ENCODE measurements at places on chromosomes 16 and 17.

- peak; percentile 73 for DNase-seq
These were observed 11.1 kb downstream of the TSPOAP1 start for GRCh38 chr17:58317421-58318064.

GRCh38 chr17:79837888-79838521 is 1.2 kb downstream of the CBX4 start:
- peak; percentile 52 for DNase-seq

- no peak for DNase-seq
These were observed 7.3 kb upstream of the ALDH3A1 start for GRCh38 chr17:19755392-19755791.

GRCh38 chr17:28746611-28747050 is 2.8 kb downstream of the TRAF4 start:
- no peak for DNase-seq

DNA sequence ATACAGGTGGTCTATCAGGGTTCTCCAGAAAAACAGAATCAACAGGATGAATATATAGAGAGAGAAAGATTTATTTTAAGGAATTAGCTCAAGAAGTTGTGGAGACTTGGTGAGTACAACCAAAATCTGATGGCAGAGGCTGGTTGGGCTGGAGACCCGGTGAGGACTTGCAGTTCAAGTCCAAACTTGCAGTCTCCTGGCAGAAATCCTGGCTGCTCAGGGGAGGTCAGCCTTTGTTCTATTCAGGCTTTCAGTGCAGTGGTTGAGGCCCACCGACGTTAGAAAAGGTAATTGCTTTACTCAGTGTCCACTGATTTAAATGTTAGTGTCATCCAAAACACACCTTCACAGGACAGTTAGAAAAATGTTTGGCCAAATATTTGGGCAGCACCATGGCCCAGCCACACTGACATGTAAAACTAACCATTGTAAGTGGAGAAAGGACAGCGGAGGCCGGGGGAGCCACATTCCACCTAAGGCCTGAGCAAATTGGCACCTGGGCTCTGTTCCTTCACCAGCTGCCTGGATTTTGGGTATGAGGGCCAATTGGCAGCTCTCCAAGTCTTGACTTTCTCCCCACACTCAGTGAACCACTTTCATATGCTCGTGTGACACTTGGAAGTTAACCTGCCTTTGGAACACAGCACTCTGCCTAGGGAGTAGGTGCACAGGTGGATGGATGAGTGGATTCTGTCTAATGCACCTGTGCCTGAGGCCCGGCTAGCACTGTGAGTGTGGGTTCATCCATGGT is 54.7 kb downstream of the CACNG5 start:
- no peak for DNase-seq

GRCh38 chr17:74738051-74738996 is 1.3 kb downstream of the RAB37 start:
- DNase-seq, result peak; percentile 70

GRCh38 chr17:61343576-61343975 is 56.1 kb upstream of the TBX2 start:
- DNase-seq, result no peak

DNA sequence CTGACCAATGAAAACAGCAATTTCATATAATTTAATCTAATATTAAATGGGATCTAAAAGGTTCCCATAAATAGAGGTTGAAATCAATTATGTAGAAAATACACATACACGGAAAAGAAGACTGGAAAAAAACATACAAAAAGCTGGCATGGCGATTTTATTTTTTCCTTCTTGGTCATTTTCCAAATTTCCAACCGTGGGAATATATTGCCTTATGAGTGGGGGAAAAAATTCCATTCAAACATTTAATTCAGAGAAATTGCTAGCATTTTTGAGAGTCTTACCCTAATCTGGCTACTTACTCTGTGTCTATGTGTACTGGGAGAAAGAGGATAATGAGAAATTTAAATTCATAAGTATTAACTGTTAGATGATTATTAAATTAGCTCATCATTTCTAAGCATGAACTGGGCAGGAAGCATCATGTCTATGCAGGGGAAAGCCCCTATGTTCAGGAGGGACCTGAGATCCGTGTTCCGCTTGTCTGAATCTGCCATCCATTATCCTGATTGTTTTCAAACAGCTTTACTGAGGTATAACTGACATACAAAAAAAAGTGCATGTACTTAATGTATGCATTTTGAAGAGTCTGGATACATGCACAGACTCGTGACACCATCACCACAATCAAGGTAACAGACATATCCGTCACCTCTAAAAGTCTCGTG is 145.2 kb downstream of the XYLT1 start:
- DNase-seq, result no peak

- no peak for DNase-seq
These were observed 68.5 kb downstream of the RPTOR start for GRCh38 chr17:80612997-80613731.

DNA sequence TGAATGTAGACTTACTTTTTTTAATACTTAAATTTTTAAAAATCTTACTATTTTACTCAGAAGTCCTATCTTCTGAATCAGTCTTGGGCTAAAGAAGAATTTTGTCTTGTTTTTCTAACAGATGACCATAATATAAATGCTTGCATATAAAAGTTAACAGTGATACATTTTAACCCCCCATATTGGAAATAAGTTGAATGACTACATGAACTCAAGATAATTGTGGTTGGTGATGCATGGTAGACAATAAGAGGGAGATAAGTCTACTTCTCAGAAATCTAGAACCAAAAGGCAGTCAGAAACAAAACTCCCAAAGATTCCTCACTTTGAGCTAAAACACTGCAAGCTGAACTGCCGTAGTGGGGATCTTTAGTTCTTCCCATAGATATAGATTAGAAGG is 868.4 kb upstream of the SOX9 start:
- no peak for DNase-seq

DNA sequence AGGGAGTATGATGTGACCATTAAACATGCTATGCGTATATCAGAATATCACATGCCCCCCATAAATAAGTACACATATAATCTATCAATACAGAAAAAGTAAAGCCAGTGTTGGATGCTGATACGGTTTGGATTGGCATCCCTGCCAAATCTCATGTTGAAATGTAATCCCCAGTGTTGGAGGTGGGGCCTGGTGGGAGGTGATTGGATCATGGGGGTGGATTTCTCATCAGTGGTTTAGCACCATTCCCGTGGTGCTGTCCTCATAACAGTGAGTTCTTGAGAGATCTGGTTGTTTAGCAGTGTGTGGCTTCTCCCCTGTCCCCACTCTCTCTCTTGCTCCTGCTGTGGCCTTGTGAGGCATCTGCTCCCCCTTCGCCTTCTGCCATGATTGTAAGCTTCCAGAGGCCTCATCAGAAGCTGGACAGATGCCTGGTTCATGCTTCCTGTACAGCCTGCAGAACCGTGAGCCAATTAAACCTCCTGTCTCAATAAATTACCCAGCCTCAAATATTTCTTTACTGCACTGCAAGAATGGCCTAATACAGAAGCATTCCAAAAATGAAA is 88.9 kb downstream of the AATF start:
- no peak for DNase-seq

DNA sequence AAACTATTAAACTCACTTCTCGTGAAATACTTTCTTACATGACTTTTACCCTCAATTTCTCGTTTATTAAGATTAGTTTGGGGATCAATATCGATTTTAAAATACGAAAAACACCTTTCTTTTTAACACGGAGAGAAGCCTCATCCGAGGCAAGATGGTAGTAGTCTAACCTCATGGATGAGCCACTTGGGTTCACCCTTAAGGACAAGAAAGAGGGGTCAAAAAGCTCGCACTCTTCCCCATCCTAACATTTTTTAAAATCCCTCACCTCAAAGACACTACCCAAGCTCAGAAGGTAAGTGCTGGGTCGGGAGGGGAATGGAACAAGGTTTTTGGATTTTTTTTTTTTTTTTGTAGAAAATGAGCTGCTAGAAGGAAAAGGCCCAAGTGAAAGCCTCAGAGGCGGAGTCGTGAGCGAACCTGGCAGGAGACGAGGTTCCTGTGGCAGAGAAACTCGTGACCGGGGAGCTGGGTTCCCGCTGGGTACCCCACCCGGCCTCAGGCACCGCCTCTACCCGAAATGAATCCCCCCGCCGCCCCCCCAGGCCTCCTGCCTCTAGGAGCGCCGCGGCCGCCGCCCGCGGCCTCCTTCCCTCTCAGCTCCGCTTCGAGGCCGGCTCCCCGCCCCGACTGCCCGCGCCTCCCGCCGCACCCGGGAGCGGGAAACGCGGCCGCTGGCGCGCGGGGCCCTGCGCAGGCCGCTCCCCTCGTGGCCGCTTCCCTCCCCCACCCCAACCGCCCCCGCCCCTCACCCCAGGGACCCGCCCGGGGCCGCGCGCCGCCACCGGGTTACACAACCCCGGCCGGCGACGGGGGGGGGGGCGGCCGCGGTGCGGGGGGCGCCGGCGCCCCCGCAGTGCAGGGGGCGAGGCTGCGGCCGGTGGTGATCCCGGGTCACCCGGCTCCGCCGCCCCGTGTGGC is 1.6 kb downstream of the NUFIP2 start:
- DNase-seq, result peak; percentile 63

DNA sequence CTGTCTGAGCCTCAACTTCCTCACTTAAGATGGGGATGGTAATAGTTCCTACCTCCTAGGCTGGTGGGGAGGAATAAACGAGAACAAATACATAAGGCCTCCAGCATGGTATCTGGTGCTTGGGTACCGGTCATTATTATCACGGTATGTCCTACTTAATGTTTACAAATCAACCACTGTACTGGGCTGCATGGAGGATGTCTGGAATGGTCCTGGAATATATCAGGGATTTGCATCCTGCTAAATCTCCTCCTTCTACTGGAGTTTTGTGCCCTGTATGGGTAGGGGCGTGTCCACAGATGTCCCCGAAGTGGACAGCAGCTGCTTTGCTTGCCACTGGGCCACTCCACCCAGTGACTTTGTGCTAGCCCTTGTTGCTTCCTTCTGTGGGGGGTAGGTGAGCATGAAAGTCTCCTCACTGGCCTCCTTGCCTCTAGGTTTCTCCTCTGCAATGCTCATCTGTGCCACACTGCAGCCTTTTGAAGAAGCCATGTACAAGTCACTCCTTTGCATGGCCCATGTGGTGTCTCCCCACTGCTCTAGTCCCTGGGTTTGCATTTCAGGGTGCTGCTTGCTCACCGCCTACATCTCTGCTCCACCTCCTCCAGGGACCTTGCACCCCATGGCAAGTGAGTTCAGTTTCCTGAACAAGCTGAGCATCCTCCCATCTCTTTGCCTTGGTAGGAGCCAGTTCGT is 2.2 kb upstream of the CMIP start:
- peak; percentile 33 for DNase-seq

DNA sequence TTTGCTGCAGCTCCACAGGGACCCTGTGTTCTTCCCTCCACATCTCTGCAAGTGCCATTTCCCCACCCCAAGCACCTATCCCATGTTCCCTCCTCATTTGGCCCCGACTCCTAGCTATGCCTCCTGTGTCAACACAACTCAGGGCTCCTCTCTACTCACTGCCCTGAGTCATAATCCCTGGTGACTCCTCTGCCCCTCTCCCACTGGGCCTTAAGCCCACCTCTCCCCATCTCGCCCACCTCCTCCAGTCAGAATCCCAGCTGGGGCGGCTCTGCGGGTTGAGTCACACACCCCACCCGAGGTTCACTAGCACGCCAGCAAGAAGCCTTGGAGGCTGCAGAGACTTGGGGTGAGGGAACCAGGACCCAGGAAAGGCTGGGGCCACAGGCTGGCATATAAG is 346.2 kb downstream of the FOXL1 start:
- DNase-seq, result no peak
